ENCODE measurements at places on chromosomes 16 and 17.
A peak's percentile ranks its signal among the peaks of the same experiment; 100 is the strongest.

DNA sequence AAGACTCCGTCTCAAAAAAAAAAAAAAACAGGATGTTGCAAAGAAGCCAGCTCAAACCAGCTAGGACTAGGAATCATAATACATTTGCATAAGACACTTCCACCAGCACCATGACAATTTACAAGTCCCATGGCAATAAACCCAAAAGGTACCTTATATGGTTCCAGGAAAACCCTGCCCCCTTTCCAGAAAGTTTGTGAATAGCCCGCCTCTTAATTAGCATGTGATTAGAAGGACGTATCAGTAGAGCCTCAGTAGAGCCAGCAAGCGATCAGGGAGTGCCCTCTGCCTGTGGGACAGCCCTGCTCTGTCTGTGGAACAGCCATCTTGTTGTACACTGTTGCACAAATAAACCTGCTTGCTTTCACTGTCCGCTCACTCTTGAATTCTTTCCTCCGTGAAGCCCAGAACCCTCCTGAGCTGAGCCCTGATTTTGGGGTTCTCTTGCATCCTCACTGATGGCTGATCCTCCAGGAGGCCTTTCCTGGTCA is 14.0 kb downstream of the NUPR1 start:
- DNase-seq, result peak; percentile 74

GRCh38 chr16:56530872-56531271 is 11.0 kb upstream of the BBS2 start:
- DNase-seq, result no peak

- DNase-seq, result peak; percentile 3
Measured at GRCh38 chr16:68893710-68894705, 50.7 kb downstream of the TANGO6 start.

- DNase-seq, result no peak
Measured at GRCh38 chr17:59423903-59424302, 92.4 kb downstream of the YPEL2 start.

DNA sequence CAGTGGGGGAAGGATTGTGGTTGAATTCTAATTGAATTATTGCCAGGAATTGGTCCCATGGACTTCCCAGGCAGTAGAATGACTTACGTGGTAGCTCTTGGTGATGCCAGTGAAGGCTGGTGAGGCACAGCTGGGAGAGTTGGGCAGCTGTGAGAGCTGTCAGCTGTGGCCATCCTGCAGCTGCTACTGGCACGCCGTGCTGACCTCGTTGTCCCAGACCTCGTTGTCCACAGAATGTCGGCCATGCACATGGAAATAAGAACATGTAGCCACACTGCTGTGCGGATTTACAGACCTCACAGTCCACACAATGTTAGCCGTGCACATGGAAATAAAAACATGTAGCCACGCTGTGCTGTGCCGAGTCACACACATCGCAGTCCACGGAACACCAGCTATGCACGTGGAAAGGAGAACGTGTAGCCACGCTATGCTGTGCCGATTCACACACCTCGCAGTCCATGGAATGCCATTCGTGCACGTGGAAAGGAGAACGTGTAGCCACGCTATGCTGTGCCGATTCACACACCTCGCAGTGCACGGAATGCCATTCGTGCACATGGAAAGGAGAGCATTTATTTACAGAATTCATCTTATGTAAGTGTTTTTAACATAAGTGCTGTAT is 59.2 kb downstream of the BANP start:
- no peak for DNase-seq

- peak; percentile 25 for DNase-seq
Measured at GRCh38 chr17:39404542-39405378, 3.3 kb upstream of the FBXL20 start.

DNA sequence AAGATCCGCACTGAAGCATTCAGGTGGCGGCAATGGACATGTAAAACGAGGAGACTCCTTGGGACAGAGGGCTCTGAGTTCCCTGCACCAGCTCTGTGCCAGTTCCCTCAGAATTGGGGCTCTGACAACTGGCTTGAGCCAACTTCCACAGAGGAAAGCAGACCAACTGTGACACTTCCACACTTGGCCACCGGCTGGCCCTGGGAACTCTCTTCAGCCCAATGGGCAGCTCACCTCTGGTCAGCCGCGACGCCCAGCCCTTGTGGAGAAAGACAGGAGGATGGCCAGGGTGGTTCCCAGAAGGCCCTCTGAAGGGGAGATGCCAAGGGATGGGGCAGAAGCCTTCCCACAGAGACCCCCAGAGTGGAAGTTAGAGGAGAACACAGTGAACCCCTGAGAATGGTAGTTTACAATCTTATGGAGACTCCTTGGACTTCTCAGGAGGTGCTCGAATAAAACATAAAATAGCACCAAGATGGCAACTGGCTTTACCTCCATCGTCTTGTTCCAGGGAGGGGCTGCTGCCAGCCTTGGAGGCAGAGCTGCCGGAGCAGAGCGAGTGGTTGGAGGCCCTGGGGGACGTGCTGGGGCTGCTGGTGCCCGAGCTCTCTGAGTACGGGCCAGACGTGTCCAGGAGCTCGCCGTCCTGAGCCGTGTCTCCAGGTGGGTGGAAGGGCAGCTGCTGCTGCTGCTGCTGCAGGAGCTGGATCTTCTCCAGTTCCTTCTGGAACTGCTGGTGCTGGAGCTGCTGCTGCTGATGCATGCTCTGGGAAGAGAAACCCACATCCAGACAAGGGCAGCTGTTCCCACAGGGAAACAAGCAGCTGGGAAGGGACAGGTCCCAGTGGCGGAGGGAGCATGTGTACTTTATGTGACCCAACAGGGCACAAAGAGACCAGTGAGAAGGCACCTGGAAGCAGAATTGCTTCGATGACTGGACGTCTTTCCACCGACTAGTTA is 35.0 kb upstream of the ICAM2 start:
- no peak for DNase-seq

DNA sequence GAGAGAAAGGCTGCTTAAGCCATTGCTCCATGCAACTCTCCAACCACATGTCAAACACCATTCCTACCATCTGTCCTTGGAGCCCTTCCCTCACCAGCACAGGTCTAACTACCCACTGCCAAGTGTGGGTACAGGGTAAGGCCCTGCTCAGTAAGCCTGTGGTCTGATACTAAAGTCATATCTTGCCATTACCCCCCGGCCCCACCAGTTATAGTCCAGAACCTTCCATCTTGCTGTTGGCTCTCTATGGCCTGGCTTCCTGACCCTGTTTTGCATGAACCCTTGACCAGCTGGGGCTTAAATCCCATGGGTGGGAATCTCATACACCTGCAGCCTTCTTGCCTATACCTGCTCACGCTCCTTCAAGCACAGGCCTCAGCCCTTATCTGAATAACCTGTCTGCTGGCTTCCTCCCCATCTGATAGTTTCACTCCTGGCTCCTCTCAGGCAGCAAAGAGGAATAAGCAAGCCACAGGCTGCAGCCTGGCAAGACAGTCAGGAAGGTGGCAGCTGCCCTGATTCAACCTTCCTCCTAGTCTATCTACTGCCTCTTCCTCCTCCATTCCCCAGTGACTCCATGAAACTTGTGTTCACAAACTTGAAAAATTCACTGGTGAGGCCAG is 64.1 kb downstream of the ZFHX3 start:
- no peak for DNase-seq

DNA sequence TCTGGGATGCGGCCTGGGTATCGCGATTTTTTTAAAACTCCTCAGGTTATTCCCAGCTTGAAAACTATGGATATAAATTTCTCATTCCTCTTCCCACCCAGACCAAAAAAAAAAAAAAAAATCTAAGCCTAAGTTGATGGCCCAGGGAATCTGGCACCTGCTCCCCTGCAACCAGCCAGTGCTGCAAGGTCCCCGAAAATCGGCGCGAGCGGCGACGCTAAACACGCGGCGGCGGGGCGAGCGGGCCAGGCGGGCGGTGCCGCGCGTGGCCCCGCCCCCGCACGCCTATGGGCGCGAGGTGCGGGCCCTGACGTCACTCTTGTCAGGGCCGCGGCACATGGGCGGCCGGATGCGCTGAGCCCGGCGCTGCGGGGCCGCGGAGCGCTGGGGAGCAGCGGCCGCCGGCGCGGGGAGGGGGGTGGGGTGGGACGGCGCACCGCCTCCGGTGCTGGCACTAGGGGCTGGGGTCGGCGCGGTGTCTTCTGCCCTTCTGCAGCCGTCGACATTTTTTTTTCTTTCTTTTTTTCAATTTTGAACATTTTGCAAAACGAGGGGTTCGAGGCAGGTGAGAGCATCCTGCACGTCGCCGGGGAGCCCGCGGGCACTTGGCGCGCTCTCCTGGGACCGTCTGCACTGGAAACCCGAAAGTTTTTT is at the start of gene HLF:
Gene HLF (plus strand): TSS at position 316 of the 654 bp plus-strand sequence. CDS start 525 bp downstream, outside the sequence.
- peak; percentile 89 for DNase-seq

- no peak for DNase-seq
Measured at GRCh38 chr17:30393491-30393890, 14.8 kb downstream of the CPD start.

GRCh38 chr16:55003916-55004315 is 73.3 kb downstream of the IRX5 start:
- no peak for DNase-seq

DNA sequence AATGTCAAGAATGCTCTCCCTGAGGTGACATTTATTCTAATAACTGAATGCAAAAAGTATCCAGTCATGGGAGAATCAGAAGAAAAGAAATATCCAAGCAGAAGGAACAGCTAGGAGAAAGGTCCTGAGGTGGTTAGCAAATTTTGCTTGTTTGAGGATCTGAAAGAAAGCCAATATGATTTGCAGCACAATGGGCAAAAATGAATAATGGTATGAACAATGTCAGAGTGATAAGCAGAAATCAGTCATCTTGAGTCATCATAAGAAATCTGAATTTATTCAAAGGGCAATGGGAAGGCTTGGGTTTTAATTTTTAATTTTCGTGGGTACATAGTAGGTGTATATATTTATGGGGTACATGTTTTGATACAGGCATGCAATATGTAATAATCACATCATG is 68.5 kb downstream of the BRIP1 start:
- no peak for DNase-seq

GRCh38 chr16:51458356-51459140 is 307.5 kb upstream of the SALL1 start:
- DNase-seq, result no peak

GRCh38 chr17:20259668-20260067 is 207.7 kb downstream of the LGALS9B start:
- no peak for DNase-seq

DNA sequence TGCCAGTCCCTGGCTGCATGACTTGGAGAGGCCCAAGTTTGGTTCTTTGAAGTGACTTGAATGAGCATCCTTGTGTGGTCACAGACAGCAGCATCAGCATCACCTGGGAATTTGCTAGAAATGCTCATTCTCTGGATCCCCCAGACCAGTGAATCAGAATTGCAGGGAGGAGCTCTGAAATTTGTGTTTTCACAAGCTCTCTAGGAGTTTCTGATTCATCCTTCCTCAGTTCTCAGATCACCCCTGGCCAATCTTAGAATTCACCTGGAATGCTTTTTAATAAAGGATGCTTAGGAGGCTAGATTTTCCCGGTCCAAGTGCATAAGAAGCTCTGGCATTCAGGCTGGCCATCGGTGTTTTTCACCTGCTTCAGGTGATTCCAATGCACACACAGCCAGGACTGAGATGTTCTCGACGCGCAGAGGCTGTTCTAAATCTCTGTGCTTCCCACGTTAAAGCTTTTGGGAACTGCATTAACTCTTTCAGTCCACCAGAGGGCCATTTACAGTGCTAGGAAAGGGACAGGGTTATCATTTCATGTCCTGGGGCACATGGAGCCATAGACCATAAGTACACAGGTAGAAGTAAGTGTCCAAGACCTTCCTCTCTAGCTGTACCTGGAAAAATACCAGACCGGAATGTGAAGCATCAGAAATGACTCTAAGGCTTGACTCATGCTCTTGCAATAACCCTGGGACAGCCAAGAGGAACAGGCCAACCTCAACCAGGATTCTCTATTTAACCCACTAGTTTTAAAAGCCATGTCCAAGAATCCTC is 85.7 kb upstream of the XYLT1 start:
- DNase-seq, result peak; percentile 16

- no peak for DNase-seq
Measured at GRCh38 chr17:46841561-46842379, 9.6 kb upstream of the WNT9B start.

GRCh38 chr17:38703742-38704605 is 1.1 kb upstream of the MLLT6 start:
- DNase-seq, result peak; percentile 82

- DNase-seq, result no peak
Measured at GRCh38 chr16:70664325-70665112, 18.2 kb downstream of the IL34 start.

- DNase-seq, result no peak
Measured at GRCh38 chr17:47846716-47847340, 4.1 kb downstream of the SP6 start.

DNA sequence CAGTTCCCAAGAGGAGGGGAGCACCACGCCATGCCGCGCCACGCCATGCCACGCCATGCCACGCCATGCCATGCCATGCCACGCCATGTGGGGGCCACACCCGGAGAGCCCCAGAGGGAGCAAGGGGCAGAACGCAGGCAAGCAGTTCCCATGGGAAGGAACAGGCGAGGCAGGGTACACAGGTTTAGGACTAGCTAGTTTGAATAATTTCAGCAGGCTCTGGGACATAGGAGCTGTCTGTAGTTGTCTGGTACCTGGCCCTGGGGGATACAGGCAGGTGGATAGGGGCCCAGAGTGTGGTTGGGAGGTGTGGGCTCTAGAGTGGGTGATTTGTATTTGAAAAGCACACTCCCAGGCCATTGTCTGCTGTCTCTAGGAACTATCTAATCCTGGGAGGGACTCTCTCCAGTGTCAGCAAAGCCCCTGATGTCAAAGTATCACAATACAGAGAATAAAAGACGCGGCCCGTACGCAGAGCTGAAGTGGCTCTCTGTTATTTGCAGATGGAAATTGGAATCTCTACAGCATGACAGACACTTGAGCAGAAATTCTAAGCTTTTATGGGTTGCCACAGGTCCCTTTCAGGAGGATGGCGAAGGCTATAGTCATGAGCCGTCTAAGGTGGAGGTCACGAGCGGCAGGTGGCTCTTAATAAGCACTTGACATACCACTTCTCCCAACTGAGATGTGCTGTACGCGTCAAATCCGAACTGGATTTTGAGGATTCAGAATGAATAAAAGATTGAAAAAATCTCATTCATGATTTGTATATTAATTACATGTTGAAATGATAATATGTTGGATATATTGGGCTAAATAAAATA is 220.8 kb upstream of the TNRC6C start:
- DNase-seq, result no peak

GRCh38 chr17:38543403-38544174 is 62.2 kb downstream of the SRCIN1 start:
- DNase-seq, result no peak

- DNase-seq, result no peak
Measured at GRCh38 chr16:68070249-68070730, 14.9 kb upstream of the NFATC3 start.

- DNase-seq, result no peak
Measured at GRCh38 chr17:78888941-78889518, 14.0 kb downstream of the CEP295NL start.

DNA sequence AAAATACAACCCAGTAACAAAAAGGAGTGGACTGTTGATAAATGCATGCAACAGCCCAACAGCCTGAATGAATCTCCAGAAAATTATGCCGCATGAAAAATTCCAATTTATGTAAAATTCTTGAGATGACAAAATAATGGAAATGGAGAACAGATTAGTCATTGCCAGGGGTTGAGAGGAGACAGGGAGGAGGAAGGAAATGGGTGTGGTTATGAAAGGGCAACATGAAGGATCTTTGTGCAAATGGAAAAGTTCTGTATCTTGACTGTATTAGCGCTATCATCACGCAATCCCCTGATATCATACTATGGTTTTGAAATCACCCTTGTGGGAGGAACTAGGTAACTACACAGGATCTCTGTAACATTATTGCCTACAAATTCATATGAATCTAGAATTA is 1058.3 kb upstream of the RBFOX1 start:
- no peak for DNase-seq

- peak; percentile 86 for DNase-seq
Measured at GRCh38 chr16:69709456-69710084, 16.8 kb downstream of the NQO1 start.

GRCh38 chr16:81337097-81337496 is 22.3 kb downstream of the GAN start:
- no peak for DNase-seq

Data from OCI-M1 (cell line).